ENCODE measurements at places on chromosomes 7 and 10.
A peak's percentile ranks its signal among the peaks of the same experiment; 100 is the strongest.

DNA sequence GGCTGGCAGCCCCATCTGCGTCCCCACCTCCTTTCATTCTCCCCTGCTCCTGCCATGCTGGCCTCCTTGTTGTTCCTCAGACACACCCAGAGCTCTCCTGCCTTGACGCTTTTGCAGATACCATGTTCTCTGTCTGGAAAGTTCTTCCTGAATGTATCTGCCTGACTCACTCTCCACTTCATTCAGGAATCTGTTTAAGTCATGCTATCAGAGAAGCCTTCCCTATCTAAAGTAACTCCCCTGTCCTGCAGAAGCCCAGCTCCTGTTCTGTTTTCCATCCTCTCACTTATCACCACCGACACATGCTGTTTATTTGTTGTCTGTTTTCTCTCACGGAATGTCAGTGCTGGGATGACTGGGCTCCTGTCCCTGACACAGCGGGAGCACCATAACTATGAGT is 82.0 kb downstream of the AFAP1L2 start:
- no peak for DNase-seq

DNA sequence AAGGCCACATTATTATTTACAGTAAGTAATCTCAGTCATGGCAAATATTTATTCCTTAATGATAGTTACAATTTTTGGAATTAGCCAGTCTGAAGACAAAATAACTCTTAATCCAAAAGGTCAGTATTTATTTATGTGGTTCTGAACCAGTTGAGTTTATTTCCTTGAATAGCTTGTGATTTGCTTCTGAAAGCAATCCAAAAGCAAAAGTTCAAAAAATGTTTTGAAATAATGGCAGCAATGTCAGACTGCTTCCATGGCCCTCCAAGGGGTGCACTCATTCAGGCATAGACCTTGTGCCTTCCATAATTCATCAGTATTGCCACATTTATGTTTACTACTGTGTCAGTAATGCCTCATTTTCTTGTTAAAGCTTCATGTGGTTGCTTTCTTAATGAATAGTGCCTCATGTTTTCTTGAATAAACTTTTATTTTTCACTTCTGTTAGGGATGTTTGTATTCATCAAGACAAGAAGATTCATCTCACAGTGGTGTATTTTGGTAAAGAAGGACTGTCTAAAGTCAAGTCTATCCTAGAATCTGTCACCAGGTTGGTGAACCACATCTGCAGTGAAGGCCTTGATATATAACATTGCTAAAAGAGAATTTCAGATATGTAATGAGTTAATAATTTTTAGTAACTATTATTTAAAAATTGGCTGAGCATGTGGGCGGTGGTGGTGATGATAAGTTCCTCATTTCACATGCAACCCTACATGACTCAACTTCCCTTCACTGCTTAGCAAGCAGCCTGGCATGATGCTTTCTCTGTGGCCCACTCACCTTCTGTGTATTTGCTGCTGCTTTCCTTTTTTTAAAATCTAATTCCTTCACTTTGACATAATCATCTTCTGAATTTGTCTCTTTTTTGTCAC is 22.0 kb downstream of the CSGALNACT2 start:
- peak; percentile 62 for DNase-seq

DNA sequence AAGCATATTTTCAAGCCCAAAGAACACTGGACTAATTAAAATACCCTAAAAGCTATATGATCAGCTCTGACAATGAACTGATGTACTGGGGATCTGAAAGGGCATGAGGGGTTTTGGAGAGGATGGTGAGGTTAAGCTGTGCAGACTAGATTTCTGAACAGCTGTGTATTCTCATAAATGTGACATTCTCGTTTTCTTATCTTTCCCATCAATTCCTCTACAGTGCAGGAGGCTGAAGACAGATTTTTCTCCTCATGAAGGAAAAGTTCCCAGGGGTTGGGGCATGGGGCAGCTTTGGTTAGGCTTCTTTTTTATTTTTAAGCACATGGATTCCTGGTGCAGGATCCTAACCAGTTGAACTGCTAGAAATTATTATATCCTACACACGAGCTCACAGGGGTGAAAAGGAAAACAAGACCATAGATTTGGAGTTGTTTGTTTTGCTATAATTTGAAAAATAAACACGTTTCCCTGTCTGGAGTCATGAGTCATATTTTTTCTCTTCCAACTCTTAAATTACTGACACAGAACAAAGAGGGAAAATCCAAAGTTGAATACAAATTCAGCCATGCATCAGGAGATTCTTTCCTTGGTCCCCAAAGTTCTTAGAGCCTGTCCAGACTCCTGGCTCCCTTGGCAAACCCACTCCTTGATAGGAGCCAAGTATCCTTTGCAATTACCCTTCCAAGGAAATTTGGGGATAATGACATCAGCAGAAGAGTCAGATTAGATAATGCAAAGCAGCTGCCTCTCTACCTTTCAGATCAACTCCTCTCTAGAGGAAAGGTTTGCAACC is 147.7 kb upstream of the NPVF start:
- no peak for DNase-seq

DNA sequence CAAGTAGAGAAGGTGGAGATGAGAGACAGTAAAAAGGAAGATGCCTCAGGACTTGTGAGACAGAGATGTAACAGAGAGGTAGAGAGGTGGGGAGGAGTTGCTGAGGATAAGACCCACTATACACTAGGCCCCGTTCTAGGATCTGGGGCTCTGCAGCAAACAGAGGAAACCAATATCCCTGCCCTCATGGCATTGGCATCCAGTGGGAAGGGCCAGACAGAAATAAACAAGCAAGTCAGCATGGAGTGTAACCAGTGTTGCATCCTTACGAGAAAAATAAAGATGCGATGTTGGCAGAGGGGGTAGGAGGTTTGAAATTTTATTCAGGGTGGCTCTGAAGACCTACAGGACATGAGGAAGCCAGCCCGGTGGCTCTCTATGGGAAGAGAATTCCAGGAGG is 22.0 kb upstream of the EEPD1 start:
- no peak for DNase-seq

- peak; percentile 59 for DNase-seq
Measured at GRCh38 chr10:68826764-68827591, at the start of gene STOX1. Gene STOX1, plus strand, starts transcription at chr10:68827531. Its CDS starts 93 bp downstream, at chr10:68827624.

- peak; percentile 98 for DNase-seq
Measured at GRCh38 chr10:97736902-97737769, at the start of gene ZFYVE27. Gene ZFYVE27, plus strand, starts transcription at chr10:97737128. Its CDS starts 1,350 bp downstream, at chr10:97738478.

DNA sequence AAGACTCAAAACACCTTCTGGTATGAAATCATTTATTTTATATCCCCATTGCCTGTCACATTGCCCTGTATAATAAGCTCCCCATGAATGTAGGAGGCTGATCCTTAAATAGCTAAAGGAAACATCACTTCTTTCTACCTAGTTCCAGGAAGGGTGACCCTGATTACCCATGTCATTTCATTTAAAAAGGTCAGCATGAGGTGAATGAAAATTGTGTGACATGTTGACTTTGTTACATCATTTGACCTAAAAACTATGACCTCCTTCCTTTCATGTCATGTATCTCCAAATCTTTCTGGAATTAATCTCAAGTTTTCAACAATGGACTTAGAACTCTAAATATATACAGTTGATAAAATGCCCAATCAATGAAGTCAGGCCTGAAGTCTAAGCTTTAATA is 161.5 kb downstream of the AHR start:
- DNase-seq: no peak

DNA sequence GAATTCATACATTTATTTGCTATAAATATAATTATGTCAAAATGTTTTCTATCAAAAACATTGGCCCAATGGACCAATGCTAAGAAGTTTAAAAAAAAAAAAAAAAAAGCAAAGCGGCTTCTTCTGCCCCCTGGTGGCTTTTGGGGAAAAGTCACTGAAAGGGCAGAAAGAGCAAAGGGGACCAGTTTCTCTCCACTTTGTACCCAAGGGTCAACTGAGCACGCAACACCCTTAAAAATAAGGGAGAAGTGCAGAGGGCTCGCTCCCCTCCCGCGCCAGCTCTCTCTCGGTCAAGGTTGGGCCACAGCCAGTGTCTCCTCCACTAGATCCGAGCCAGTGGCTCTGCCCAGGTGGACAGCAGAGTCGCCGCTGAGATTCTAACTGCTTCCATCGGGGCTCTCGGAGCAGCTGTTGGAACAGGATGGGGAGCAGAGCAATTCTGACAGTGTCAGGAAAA is 136.4 kb upstream of the FGFR2 start:
- peak; percentile 14 for DNase-seq

DNA sequence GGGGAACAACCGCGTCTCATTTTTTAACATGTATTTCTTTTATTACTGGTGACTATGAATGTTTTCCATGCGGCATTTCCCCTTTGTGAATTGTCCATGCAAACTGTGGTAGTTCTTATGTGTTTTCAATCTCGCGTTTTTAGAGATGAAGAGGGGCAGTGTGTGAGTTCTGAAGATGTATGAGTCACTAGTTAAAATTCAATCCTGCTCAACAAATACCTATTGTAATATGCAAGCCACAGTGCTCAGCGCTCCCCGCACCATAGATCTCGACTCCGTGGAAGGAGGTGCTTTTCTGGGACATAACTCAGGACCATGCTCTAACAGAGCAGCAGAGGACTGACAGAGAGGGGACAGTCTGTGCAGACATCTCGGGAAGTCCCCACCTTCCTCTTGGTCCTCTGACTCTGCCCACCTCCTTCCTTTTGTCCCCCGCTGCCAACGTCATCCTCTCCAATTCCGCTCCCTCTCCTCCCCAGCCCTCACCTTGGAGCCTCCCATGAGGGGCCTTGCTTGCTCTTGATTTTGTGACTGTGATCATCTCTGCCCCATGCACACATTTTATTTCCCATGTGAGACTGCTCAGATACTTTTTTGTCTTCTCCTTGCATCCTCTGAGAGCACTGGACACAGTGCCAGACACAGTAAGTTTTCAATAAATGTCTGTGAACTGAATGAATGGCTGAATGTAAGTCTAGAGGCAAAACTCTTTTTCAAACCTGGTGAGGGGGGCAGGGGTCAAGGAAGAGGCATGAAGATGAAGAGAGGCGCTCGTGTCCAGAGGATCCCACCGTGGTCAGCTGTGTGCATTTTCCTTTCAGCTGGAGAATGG is 42.7 kb upstream of the PLEKHA1 start:
- DNase-seq: no peak

- no peak for DNase-seq
Measured at GRCh38 chr7:129258649-129259389, 34.0 kb downstream of the AHCYL2 start.

GRCh38 chr7:41641011-41641664 is 61.8 kb downstream of the INHBA start:
- no peak for DNase-seq

GRCh38 chr10:43000651-43001426 is 76.0 kb upstream of the RET start:
- DNase-seq: no peak

- DNase-seq: peak; percentile 54
Measured at GRCh38 chr10:7045891-7046599, 364.8 kb downstream of the SFMBT2 start.

GRCh38 chr10:81541517-81541916 is 333.5 kb upstream of the NRG3 start:
- DNase-seq: no peak

DNA sequence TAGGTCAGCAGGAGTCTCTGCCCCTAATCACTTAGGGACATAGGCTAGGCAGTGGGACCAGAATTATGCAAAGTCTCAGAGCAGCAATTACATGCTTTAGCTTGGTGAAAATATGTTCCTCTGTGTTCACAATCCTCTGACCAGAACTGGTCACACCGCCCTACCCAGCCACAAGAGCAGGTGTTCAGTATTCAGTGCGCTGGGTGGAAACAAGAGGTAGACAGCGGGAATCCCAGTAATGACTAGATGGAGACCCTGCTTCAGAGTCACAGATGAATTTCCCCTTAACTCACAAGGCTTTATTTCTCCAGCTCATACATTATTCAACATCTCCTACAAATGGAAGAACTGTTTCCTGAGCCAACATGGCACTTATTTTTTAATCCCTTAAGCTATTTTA is 763.7 kb upstream of the POM121L12 start:
- DNase-seq: no peak

GRCh38 chr7:150538259-150538658 is 23.6 kb downstream of the GIMAP7 start:
- no peak for DNase-seq

DNA sequence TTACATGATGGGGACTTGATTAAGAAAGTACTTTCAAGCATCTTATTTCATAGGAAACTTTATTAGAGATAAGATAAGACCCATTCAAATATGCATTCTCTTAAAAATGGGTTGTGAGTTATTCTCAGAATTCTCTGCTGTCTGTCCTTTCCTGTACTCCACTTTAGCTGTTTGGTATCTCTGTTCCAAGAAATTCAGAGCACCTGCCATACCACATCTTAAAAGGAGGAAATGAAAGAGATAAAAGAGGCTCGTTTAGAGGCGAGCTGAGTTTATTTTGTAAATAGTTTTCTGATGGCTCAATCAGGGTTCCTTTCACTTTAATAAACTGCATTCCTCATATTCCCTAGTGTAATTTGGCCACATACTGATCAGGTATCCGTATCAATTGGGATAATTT is 87.2 kb downstream of the MDFIC start:
- DNase-seq: peak; percentile 64

DNA sequence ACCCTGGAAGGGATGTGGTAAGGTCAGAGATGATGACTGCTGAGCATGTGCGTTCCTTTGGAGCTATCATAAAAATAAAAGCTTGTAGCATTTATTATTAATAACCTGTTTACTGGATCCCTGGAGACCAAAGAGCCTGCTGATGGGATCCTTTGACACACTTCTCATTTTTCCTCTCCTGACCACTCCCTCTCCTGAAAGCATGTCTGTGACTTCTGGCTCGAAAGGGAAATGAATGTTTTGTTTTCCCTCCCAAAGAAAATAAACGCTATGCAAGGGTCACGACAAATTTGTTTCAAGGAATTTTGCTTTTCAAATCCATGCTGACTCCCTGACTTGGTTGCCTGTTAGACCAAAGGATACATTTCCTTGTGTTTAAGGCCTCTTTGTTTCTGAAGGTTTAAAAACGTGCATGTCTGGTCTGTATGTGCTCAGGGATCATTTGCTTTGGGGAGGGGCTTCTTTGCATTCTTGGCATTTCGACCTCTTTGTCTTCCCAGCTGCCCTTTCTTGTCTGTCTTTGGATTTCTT is 185.1 kb upstream of the AGK start:
- DNase-seq: no peak

GRCh38 chr7:149689291-149689721 is 84.1 kb downstream of the ZNF467 start:
- DNase-seq: no peak

DNA sequence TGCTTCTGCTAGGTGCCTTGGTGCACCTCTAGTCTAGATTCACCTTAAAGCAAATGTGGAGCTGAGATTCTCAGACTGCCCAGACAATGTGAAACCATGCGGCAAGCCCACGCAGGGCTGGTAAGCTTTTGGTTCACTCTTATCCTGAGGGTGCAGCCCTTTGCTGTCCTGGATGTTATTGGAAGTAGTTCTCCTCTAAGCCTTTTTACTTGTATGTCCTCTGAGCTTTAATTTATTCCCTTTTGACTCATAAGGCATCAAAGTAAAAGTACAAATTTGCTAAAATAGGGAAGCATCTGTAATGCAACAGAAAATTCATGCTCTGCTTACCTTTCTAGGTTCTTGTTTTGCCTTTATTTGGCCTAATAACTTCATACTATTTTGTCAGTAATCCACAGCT is 186.8 kb downstream of the MACC1 start:
- no peak for DNase-seq

DNA sequence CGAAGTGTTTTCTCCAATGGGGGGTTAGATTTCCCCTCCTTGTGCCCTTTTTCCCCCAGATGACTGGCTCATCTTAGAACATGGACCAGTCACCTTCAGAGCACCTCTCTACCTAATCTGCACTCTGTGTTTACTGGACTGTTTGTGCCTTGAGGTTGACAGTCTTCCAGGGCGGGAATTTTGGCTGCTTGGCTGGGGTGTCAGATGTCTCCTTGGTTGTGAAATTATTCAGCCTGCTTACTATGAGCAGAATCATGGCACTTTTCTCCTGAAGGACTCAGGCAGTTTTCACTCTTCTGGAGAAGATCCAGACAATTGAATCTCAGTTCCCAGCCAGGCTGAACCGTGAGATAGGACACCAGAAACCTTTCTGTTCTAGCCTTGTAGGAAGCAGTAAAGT is 60.3 kb upstream of the NFKB2 start:
- DNase-seq: no peak
